ENCODE measurements at places on chromosomes 5 and 9. TPM values are rescaled to one million over a fixed set of nuclear protein-coding genes. Genes with fewer than 3 reads are reported as not detected.

The RIC1 gene
- total RNA-seq = 29.1 TPM

DNA sequence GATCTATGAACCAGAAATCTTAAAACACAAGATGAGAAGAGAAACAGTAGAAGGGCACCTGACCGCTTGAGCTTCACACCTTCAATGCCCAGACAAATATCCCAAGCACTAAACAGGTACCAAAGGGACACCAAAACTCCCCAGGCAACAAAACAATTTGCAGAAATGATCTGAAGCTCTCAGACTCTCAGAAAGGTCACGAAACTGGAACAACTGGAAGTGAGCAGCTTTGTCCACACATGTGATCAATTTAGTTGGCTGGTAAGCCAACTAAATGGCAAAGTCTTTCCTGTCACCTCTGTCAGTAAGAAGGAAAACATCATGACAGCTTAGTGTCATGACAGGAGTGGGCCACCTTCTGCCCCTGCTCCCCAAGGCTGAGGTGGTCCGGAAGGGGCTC, 4.1 kb downstream of the IPPK start:
- DNase-seq = no peak
- H3K4me3 ChIP-seq = no peak overlapping the region
- H3K27ac ChIP-seq = no peak overlapping the region
- H3K4me1 ChIP-seq = no peaks in the 10 kb centered on the region
- H3K36me3 ChIP-seq = no peaks in the 10 kb centered on the region
- H3K27me3 ChIP-seq = no peaks in the 10 kb centered on the region

GRCh38 chr9:112971415-112971814, 40.6 kb downstream of the ZNF883 start:
- no peak overlapping the region for H3K27ac ChIP-seq
- H3K27me3 ChIP-seq = peaks cover 20% of the 10 kb centered on the region
- no peaks in the 10 kb centered on the region for H3K36me3 ChIP-seq
- no peak overlapping the region for H3K4me3 ChIP-seq
- peak; percentile 78 for DNase-seq
- no peaks in the 10 kb centered on the region for H3K4me1 ChIP-seq

The NMUR2 gene
- not detected for total RNA-seq

The PAIP1 gene
- total RNA-seq = 124 TPM

Data from endodermal cell (in vitro differentiated cells).